Stimulated activated CD4-positive, alpha-beta T cell treated with anti-CD3 and anti-CD28 coated beads, Interleukin-1b, Interleukin-23, amount 100 ng/mL, for 48 hours (primary cell): ENCODE measurements at places on chromosomes 11 and 22.

DNA sequence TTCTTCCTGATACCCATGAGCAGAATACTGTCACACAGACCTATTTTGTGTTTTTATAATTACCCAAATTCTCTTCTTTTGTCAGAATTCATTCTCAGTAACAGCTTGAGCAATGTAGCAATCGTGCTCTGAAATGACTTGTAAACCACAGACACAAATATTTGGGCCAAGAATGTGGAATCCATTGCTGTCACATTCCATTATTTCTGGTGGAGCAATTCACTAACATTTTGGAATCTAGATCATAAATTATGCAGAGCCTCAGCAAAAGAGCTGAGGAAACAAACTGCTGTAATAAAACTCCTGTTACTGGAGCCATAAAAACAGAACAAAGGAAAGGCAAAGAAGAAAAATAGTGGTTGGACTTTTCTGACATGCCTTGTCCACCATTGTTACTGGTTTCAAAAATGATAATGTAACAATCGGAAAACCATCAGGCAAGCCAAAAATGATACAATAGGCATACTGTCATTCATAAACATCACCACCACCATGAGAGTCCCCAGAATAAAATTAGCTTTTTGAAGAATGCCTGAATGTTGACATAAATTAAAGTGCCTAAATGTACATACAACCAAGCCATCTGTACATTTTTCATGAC lies 223.4 kb upstream of the PITPNB start:
- no peak for DNase-seq

DNA sequence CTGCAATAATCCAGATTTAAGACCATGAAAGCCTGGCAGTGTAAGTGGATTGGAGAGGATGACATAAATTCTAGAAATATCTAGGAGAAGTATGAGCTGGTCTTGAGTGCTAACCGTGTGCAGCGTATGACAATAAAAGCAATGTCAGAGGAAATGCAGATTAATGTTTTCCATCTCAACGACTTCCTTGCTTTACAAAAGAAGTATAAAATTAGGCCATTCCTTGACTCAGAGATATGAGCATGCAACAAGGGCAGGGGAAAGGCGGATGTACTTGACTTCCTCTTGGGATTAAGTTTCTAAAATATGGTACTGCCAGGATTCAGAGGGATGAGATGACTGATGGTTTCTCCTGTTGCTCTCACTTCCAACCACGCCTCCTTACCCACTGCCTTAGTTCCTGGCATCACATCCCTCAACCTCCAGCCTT lies 32.3 kb downstream of the ADAMTS15 start:
- no peak for DNase-seq

DNA sequence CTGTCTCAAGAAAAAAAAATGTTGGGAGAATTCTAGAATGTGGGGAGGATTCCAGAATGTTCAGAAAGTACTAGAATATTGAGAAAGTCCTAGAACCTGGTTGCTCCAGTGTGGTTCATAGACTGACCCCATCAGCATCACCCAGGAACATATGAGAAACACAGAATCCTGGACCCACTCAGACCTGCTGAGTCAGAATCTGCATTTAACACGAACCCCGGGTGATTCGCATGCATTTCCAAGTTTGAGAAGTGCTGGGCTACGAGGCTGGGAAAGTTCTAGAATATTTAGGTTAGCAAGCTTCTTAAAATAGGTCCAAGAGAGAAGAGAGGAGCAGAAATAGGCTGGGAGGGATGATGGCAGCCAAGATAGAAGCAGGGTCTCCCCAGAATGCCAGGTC lies 6.4 kb downstream of the C1QTNF6 start:
- DNase-seq = no peak

DNA sequence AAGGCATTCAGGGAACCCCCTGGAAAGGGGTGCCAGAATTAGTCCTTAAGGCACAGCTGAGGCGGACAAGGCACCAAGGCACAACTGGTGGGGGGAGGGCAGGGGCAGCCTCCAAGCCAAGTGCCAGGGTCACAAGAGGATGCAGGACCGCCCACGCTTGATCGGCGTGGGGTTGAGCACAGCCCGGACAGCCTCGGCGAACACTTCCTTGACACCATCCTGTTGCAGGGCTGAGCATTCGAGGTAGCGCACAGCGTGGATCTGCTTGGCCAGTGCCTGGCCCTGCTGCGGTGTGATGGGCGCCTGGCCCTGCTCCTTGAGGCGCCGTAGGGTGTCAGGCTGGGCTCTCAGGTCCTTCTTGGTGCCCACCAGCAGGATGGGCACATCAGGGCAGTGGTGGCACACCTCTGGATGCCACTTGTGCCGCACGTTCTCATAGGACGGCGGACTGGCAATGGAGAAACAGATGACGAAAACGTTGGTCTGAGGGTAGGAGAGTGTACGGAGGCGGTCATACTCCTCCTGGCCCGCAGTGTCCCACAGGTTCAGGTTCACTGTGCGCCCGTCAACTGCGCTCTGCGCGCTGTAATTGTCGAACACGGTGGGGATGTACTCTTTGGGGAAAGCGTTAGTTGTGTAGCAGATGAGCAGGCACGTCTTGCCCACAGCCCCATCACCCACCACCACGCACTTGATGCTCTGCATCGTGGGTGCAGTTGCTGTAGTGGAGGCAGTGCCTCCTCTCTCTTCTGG lies 13.1 kb downstream of the RHOG start:
- no peak for DNase-seq

- no peak for DNase-seq
Measured at GRCh38 chr22:25777870-25778269, 35.9 kb downstream of the MYO18B start.

DNA sequence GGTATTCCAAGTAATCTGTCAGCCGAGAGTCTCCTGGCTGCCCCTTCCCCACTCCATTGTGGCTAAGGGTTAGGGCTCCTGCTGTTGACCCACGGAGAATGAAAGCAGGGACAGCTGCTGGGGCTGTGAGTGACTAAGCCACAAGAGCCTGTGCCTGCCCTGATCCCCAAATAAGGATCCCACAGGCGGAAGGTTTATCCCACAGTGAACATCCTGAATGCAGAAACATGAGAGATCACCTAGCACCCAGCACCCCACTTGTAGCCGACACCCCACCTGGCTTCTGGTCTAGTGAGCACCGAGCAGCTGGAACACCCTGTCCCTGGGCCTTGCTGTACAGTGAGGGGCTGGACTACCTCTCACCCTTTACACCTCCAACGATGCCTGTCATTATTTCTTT lies 117.7 kb upstream of the LMO1 start:
- DNase-seq = no peak

DNA sequence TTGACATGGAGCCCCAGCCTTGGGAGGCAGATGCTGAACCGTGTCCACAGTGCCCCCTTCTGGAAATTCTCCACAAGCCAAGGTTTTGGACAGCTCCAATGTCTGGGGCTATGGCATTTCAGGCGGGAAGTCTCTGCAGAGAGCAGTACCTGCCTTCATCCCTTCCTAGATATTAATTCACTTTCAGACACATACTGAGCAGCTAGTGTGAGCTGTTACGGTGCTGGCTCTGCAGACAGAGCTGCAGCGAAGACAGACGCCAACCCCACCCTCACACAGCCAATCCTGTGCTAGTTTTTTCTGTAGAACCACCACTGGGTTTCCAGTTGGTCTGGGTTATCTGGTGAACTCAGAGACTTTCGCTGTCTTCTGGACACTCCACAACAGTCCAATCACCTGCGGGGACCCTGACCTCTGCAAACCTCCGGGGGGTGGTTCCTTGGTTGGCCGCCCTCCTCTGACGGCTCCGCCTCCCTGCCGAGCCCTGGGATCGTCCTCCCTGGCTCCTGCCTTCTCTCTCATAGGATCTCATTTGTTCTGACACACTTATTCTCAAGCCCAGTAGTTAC lies 9.1 kb downstream of the LMF2 start:
- peak; percentile 70 for DNase-seq

GRCh38 chr11:64409278-64409677 lies 50.3 kb downstream of the RPS6KA4 start:
- DNase-seq = no peak

DNA sequence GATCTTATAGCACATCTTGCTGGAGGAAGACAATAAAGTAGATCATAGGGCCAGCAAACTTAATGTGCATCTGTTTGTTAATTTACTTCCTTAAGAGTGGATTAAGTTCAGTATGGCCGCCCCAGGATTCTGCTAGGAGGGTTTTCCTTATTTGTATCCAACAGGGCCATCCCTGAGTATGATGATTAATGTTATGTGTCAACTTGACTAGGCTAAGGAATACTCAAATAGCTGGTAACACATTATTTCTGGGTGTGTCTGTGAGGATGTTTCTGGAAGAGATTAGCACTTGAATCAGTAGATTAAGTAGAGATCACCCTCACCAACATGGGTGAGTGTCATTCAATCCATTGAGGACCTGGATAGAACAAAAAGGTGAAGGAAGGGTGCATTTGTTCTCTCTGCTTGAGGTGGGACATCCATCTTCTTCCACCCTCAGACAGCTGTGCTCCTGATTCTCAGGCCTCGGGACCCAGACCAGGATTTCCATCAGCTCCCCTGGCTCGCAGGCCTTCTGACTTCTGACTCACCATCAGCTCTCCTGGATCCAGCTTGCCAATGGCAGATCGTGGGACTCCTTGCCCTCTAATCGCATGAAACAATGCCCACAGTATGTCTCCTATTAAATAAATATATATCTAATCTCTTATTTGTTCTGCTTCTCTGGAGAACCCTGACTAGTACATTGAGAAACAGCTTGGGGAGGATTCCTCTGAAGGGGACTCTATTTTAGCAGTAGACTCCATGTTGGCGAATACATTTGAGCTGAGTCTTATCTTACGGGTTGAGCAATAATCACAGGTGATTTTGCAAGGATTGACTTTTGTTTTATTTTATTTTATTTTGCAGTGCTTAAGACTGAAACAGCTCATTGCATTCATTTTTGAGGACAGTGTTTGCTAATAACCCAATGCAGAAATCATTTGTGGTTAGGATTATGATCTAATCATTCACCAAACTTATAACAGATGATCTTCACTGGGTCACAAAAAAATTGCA lies 9.0 kb upstream of the ZBTB44 start:
- DNase-seq = no peak

DNA sequence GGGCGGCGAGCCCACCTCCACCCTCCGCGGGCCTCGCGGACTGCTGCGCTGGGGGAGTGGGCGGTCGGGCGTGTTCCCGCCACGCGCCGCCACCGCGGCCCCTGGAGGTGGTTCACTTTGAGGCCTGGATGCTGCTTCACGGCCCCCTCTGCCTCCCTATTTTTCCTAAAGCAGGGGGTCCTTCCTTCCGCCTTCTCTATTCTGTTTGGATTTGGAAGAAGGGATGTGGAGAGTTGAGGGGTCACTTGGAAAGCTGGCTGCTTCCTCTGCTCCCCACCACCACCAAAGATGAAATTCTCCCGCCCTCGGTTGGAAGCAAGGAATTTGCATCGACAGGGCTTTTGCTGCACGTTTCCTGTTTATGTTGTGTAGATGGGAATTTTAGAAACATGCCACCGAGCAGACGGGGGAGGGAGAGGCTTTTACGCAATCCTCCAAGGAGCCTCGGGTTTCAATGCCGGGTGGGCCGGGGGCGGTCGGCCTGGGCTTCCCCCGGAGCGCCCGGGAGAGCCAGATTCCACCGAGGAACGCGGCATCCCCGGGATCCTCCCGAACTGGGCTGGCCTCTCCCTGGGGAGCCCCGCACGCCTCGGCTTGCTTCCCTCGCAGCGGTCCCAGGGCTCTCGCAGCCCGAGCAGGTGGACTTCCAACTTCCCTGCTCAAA lies 403 bp upstream of the SBF2 start:
- no peak for DNase-seq

DNA sequence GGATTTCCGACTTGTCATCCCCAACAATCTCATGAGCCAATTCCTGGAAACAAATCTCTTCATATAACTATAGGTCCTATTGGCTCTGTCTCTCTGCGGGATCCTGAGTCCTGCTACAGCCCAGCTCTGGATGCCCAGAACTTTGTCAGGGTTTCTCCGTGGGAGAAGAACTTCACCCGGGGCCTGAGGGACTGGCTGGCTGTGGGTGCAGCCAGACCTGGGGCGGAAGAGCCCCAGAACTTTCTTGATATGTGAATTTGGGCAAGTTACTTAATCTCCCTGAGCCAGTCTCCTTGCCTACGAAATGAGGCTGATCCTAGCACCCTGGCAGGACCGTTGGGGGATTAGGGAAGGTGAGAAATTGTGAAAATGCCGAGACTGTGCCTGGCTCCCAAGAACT lies 6.6 kb upstream of the TRIM29 start:
- no peak for DNase-seq

GRCh38 chr11:34341096-34341495 lies 16.7 kb downstream of the ABTB2 start:
- DNase-seq = no peak

DNA sequence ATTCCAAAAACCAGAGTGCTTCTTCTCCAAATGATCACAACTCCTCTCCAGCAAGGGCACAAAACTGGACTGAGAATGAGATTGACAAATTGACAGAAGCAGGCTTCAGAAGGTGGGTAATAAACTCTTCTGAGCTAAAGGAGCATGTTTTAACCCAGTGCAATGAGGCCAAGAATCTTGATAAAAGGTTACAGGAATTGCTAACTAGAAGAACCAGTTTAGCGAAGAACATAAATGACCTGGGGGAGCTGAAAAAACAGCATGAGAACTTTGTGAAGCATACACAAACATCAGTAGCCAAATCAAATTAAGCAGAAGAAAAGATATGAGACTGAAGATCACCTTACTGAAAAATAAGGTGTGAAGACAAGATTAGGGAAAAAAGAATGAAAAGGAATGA lies 15.5 kb downstream of the OR52M1 start:
- DNase-seq = no peak

GRCh38 chr22:23137905-23138561 lies 3.8 kb downstream of the RSPH14 start:
- DNase-seq = peak; percentile 9

DNA sequence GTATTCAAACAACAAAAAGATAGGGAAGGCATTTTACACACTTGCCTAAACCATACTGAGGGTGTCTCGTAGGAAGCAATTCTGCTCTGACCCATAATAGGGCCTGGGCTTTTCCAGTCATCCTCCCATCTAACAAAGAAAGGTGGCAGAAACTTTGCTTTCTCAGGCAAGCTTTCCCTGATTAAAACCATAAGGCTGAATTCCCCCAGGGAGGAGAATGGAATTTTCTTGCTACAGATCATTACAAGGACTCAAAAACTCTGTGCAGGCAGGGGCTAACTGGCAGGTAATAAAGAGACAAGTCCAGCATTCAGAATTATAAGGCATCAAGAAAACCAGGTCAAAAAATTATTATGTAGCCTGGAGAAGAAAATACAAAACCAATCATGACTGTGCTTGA lies 90.4 kb downstream of the RBFOX2 start:
- no peak for DNase-seq

GRCh38 chr11:125916683-125917347 lies 12.5 kb downstream of the DDX25 start:
- no peak for DNase-seq

DNA sequence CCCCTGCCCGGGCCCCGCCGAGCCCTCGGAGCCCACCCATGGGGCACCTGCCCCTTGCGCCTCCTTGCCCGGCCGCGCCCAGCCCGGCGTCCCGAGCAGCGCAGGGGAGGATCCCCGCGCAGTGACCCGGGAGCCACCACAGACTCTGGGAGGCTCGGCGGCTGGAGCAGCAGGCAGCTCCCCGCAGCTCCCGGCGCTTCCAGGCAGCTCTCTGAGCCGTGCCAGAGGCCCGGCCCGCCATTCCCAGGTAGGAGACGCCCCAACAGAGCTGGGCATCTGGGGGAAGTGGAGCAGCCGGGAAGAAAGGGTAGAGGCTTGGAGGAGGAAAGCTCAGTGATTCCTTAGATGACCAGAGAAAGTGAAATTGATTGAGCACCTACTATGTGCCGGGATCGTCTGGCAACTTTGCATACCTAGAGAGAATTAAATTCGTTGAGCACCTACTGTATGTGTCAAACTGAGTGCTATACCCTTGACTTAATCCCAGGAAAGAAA lies 670 bp downstream of the RASD2 start:
- no peak for DNase-seq

- no peak for DNase-seq
Measured at GRCh38 chr11:92131289-92131865, 93.2 kb upstream of the FAT3 start.
